ENCODE measurements at places on chromosomes 13 and 19.

GRCh38 chr19:36807029-36807428 lies 31.2 kb downstream of the ZNF790 start:
- no peak for DNase-seq

DNA sequence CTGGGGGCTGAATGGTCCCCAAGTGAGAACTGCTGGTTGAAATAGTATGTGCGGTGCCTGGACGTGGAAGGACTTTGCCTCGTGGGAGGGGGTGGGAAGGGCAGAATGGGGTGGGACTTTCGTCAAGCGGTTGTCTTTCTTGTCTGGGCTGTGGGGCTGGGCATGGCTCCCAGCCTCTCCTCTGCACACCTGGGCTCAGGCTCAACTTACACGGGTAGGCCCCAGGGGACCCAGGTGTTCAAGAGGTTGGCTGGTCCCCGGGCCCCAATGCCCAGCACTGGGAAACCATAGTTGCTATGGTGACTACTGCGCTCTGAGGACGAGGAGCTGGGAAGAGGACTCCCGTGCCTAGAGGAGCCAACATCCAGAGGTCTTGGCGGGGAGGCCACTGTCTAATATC lies 7.3 kb downstream of the NWD1 start:
- DNase-seq, result no peak

DNA sequence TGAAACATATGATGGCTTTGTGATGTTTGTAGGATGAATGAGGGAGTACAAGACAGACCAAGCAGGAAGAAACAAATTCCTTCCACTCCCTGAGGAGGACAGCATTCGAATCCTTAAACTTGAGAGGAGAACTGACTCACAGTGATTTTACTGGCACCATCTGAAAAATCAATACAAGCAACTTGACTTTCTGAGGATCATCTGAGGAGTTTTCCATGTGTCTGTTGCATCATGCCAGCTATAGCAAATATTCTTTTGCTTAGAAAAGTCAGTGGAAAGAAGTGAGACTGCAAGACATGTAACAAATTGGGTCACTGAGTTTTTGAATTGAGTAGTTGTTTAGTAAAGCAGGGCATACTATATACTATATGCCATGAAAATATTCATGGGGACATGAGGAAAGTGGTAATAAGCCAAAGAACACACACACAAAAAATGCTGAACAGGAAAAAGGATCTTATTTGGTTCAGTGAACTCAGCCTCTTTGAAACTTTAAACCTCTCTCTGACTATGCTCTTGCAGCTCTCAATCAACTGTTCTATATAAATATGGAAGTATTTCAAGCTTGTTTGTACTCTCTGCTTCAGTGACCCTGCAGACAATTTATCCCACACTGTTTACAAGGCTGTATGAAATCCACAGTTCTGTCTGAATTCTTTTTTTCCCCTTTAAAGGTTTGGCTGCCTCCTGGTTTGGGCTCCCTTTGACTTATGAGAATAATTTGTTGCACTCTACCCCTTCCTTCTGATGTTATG lies 35.5 kb downstream of the SERTM1 start:
- DNase-seq, result peak; percentile 53

- DNase-seq, result no peak
Observed at GRCh38 chr13:48873081-48873480, 102.6 kb upstream of the FNDC3A start.

- DNase-seq, result no peak
Observed at GRCh38 chr19:9956956-9957355, 20.6 kb upstream of the OLFM2 start.

DNA sequence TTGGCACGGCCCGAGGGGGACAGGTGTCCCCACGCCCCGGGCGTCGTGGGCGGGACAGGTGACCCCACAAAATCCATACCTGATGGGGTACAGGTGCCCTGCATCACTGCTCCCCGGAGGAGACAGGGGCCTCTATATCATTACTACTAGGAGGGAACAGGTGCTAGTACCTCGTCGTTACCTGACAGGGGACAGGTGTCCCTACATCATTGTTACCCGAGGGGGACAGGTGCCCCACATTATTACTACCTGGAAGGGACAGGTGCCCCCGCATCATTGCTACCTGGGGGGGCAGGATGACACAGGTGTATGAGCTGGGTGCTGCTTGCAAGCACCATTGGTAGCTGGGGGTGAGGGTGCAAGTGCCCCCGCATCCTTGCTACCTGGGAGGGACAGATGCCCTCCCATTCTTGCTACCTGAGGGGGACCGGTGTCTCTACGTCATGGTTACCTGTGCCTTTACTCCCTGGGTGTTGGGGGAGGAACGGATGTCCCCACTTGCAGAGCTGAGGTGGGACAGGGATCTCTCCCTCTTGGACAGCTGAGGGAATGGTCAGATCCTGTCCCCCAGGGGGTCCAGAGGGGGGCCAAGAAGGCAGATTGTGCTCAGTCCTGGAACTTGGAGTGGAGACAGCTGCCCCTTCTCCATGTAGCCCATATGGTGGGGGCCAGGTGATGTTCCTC lies 620 bp downstream of the CRTC1 start:
- no peak for DNase-seq

DNA sequence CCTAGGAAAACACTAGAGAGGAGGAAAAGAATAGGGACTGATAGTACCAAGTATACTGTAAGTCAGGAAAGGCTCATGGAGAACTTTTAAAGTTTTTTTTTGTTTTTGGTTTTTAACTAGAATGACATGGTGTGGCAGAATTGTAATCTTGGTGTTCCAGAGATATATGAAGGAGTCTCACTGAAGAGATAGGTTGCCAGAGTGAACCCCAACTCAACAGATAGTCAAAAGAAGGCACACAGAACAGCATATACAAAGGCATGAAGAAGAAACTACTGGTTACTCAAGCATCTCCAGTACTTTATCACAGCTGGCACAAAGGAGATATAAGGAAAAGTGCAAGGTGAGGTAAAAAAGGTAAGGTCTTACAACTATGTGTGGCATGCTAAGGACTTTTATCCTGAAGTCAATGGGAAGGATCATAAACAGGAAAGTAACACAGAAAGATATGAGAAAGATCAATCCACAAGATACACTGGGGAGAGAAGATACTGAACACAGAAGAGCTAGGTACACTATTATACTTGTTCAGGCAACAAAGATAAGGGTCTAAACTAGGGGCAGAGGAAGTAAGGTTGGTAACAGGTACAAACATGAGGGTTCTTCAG lies 6.0 kb downstream of the KPNA3 start:
- DNase-seq, result no peak

DNA sequence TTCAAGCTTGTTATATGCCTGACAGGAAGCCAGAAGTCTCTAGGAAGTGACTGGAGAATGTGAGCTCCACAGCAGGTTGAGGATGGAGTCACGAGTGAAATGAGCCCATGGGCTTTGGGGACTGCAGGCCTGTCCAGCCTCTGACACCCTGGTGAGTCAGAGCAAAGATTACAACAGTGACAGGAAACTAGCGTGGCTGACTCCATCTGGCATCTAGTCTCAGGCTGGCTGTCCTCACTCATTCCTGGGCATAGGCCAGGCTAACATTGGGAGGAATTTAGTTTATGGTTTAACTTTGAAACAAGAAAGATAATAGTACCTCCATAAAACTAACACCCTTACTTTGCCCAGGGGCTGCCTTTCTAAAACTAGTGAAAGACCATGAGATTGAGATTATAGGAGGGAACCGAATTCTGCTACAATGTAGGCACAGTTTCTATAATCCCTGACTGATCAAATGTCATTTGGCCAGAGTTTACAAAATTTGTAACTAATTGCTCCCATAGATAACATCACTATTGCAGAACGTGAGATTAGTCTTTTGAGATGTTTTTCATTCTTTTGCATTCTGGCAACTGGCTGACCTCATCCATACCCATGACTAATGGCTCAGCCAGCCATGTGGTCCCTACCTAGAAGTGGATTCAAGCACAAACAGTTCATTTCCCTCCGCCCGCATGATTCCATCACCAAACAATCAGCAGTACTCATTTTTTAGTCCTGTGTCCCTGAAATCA lies 28.4 kb downstream of the PSG1 start:
- peak; percentile 77 for DNase-seq

- no peak for DNase-seq
Observed at GRCh38 chr19:17520865-17521264, 9.4 kb downstream of the PGLS start.

- DNase-seq, result no peak
Observed at GRCh38 chr19:56900573-56901097, 60.1 kb upstream of the PEG3 start.

DNA sequence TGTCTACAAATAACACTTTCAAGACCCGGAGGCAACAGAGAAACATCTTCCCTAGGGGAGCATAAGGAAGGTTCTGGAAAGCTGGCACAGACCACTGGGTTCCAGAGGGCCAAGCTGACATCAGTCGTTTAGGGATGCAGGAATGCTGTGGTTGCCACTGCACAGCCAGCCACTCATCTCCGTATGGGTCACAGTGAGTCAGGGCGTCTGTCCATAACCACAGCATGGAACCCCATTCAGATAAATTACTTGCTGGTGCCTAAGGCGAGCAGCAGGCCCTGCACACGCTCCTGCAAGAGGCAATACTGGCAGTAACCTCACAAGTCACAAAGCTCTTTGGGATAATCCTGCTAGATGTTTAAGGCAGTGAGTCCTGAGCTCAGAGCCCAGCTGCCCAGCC lies 140.9 kb upstream of the UBL3 start:
- peak; percentile 87 for DNase-seq

GRCh38 chr13:106603546-106603945 lies 35.6 kb upstream of the ARGLU1 start:
- no peak for DNase-seq

- no peak for DNase-seq
Observed at GRCh38 chr13:39941236-39941635, 285.8 kb downstream of the COG6 start.

- no peak for DNase-seq
Observed at GRCh38 chr13:99690426-99691174, 189.3 kb downstream of the TM9SF2 start.

DNA sequence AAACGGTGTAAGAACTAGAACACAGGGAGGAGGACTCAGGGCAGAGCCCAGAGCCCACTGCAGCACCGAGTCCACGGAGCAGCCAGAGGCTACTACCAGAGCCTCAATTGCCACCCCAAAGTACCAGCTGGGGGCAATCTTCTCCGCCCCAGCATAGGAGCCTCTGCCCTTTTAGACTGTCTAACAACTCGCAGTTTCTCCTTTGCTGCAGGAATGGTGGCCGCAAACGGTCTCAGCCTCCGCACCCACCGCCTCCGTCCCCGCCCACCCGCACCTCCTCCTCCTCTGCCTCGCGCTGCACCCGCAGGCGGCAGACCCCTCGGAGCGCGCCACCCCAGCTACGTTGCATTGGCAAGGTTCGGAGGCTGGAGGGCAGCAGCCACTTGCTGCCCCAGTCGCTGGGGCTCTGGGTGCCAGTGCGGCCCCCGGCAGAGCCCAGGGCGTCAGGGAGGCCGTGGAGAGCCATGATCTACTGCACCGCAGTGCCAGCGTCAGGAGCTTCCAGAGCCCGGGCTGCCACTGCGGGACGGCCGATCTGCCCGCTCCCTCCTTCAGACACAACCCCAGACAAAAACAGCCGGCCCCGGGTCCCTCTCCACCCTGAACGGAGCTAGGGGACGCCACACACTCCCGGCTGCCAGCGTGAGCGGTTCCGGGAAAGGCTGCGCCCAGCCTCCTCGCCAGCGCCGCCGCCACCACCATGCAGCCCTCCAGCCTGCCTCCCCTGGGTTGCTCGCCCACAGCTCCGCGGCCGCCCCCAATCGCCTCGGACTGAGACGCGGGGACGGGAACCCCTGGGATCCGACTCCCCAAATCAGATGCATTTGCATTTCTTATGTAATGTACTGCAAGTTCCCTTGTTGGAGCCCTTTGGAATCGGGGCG lies 1.8 kb downstream of the FGF14 start:
- no peak for DNase-seq

DNA sequence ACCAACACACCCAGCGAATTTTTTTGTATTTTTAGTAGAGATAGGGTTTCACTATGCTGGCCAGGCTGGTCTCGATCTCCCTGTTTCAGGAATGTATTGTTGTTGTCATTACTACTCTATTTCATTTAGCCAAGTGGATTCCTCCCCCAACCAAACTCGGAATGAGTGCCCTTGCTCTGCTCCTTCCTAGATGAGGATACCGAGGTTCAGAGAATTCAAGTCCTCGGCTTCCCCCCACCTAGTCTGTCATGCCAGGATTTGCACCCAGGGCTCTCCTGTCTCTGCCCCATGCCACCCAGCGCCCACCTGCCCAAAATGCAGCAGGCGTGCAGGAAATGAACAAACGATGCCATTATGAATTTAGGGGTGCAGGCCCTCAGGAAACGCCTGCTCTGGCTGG lies 3.5 kb upstream of the SPACA4 start:
- DNase-seq, result no peak

GRCh38 chr19:5313307-5313706 lies 27.3 kb downstream of the PTPRS start:
- no peak for DNase-seq

DNA sequence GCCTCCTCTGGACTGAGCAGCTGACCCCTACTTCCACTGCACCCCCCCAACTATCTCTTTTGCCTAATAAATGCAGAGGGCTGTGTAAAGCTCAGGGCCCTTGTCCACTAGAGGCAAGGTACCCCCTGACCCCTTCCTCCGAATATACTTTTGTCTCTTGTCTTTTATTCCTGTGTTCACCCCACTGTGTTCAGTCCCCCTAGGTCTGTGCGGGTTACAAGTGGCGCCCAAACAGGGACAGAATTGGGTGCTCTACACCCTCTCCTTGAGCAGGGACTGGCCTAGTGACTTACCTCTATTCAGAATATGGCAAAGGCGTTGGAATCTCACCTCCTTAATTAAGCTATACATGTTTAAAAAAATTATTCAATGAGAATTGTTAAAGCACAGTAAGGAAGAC lies 15.0 kb downstream of the ZNF350 start:
- DNase-seq, result peak; percentile 12

DNA sequence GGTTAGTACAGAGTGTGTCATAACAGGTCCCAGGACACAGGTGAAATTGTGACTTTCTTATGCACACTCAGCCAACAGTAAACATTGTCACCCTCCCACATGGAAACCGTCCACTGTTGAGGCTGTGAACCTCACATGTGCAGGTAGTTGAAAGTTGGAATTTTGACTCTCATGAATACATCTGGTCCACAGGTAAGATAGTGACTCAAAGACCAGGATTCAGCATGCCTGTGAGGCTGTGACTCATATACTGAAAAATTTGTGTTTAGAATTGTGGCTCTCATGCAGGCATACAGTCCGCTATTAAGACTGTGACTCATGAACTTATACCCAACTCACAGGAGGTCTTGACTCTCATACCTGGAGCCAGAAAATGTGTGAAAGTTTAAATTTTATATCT lies 67.8 kb downstream of the ZNF728 start:
- DNase-seq, result no peak

GRCh38 chr13:97853550-97853949 lies 99.9 kb upstream of the IPO5 start:
- no peak for DNase-seq

GRCh38 chr13:69458013-69458412 lies 649.6 kb upstream of the ATXN8OS start:
- no peak for DNase-seq

DNA sequence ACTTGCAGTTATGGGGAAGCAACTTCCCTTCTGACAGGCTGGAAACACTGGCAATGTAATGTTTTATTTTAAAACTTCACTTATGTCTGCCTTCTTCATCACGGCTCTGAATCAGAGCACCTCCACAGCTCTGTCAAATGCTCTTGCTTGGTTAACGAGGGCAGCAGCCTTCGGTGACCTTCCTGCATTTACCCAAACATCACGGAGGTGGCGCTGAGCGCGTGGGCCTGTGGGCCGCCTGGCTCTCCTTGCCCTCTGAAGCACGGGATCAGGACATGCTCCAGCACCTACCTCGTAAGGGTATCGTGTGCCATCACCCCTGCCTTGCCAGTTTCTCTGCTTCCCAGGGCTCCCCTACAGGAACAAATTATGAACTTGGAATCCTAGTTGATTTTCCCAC lies 310.0 kb downstream of the TEX29 start:
- DNase-seq, result no peak
